H54 (cell line): ENCODE measurements at places on chromosomes 3 and 15.

DNA sequence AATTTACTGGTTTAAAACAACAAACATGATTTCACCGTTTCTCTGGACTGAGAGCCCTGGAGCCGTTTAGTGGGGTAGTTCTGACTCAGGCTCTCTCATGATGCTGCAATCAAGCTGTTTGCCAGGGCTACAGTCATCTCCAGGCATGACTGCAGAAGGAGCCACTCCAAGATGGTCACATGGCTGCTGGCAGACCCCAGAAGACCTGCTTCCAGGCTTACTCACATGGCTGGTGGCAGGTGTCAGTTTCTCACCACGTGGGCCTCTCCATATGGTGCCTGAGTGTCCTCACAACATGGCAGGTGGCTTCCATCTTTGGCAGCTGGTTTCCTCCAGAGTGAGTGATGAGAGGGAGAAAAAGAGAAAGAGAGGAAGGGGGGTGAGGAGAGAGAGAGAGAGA lies 378.3 kb upstream of the RGMA start:
- no peak for DNase-seq

- DNase-seq = no peak
Observed at GRCh38 chr15:74651242-74651741, 35.7 kb downstream of the CLK3 start.

DNA sequence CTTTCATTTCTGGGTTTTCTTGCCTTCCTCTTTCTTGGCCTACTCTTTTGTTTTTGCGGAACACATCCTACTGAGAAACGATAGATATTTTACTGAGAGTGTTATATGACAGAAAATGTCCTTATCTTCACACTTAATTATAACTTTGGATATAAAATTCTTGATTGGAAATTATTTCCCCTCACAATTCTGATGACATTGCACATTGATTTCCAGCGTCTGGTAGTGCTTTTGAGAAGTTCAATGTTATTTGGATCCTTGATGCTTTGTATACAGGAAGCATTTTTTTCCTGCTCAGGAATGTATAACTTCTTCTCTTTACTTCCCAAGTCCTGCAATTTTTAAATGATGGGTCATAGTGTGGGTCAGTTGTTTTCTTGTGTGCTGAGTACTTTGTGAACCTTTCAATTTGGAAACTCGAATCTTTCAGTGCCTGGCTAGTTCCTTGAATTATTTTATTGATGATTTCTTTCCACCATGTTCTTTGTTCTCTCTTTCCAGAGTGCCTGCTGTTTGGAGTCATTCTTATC lies 183.9 kb downstream of the PDCD6IP start:
- DNase-seq = no peak

GRCh38 chr3:135056084-135056730 lies 261.1 kb downstream of the EPHB1 start:
- DNase-seq = no peak

- DNase-seq = no peak
Observed at GRCh38 chr15:70788114-70789049, 25.0 kb upstream of the UACA start.

- DNase-seq = peak; percentile 18
Observed at GRCh38 chr3:108406661-108407206, 103.7 kb downstream of the MYH15 start.

- no peak for DNase-seq
Observed at GRCh38 chr3:46987743-46988401, 8.4 kb downstream of the NBEAL2 start.

- DNase-seq = no peak
Observed at GRCh38 chr3:182485301-182485700, 308.0 kb upstream of the ATP11B start.

GRCh38 chr15:98039596-98039995 lies 79.1 kb downstream of the ARRDC4 start:
- no peak for DNase-seq

DNA sequence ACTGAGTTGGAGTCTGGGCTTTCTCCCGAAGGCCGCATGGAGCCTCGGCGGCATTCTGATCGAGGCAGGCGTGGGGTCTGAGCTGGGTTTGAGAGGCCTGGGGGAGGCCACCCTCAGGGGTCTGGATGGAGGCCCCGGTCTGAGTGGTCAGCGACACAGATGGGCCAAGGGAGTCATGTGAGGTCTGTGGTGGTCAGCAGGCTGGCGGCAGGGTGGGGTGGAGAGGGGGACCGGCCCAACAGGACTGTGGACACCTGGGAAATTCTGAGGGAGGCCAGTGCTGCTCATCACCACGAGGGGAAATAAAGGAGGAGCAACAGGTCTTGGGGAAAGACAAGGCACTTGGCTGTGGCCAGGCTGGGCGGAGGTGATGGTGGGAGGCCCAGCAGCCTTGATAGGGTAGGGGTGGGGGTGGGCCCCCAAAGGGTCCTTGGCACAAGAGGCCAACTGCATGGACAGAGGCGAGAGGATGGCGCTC lies 16.2 kb downstream of the CTSH start:
- no peak for DNase-seq

DNA sequence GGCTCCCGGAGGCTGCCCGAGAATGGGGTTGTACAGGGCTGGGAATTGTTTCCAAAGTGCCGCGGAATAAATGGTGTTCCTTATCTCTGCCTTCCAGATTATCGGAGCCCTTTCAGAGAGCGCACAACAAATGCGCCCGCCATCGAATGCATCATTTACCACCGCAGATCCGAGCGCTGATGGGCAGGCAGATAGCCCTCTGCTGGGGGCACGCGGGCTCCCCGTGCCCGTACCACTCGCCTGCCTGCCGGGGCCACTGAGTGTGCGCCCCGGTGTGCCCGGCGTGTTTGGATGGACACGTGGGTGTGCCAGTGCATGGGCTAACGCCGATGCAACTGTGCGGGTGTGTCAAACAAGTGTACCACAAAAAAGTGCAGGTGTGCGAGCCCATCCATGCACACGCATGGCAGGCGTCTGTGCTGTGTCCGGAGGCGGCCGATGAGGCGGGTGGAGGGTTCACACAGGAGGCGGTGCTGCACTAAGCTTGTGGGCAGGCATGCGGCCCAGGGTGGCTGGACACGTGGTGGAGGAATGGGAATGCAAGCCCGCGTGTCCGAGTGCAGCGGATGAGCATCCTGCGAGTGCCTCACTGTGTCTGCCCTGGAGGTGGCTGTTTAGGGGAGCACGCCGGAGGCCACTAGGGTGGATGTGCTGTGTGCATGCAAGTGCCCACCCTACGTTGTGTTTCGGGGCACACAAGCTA lies 3.8 kb upstream of the GATA2 start:
- DNase-seq = no peak

DNA sequence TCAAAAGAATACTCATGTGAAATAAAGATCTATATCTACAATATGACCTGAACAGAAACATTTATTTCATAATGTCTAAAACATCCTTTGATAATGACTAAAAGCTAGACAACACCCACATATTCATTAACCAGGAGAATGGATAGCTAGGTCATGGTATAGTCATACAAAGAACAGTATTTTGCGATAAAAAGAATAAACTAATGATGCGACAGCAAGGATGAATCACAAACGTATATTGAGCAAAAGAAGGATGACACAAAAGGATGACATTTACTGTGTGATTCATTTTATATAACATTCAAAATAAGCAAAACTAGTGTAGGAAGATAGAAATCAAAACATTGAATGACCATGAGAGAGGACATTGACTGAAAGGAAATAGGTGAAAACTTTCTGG lies 1233.1 kb downstream of the OTOL1 start:
- no peak for DNase-seq

GRCh38 chr3:156630773-156631093 lies 43.7 kb upstream of the TIPARP start:
- no peak for DNase-seq

DNA sequence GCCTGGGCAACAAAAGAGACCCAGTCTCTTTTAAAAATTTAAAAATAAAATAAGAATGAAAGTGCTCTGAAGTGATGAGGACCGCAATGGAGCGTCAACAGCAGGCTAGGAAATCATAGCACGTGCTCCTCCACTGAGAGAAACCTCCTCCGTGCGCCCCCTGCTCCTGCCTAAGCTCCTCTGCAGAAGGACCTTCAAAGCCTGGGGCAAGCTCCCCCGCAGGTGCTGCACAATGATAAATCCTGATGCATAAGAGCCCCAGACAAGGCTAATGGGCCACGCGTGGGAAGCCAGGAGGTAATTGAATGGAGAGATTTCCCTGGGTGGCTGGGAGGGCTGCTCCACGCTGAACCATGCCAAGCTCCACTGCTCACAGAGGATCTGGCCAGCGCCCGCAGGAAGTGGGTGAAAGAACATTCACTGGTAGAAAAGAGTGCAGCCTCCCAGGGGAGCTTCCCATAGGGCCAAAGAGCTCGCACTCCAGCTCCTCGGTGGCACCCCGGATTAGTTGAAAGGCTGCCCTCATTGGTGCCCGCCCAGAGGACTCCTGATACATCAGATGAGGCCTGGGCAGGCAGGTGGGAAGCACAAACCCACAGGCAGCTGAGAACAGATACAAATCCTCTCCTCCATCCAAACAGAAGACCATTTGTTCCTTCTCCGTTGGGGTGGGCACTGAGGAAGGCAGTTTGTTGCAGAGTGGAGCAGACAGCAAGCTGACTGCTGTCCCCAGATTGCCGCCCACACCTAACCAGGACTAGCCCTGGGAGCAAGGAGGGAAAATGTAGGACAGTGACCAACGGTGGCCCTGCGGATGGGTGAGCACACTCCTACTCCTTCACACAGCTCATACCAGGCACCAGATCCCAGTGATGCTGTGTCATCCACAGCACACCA lies 52.5 kb downstream of the CPN2 start:
- no peak for DNase-seq

DNA sequence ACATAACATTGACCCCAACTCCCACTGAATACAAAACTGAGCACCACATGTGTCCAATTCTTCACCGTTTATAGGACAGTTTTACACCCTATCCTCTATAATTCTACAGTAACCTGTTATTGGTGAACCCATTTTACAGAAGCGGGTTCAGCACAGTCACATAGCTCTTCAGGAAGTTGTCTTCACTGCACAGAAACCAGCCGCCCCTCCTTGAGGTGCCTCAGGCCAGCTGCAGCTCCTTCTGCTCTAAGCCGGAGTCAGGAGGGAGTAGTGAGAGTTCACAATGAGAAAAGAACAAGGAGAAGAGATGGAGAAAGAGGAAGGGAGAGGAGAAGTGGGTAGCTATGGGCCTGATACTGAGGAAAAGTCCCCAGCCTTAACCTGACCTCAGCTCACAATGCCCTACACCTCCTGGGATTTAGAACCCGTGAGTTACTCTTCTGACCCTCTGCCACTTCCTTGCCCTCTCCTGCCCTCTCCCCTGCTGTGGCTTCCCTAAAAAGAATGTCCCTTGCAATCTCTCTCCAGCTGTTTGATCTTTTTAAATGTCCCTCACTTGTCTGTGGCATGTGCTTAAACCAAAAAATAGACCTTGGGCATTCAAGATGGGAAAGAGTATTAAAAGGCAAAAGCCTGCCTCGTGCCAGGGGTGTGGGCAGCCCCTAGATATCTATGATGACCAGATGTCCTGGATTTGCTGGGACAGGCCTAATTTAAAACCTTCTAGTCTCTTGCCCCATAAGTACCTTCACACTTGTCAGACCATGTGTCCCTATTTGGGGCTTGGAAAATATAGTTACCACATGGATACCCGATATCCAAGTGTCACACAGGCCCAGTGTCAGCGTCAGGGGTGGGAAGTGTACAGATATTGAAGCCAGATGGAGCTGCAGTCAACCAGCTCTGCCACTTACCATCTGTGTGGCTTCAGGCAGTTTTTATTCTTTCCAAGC lies 71.3 kb upstream of the HES1 start:
- no peak for DNase-seq

DNA sequence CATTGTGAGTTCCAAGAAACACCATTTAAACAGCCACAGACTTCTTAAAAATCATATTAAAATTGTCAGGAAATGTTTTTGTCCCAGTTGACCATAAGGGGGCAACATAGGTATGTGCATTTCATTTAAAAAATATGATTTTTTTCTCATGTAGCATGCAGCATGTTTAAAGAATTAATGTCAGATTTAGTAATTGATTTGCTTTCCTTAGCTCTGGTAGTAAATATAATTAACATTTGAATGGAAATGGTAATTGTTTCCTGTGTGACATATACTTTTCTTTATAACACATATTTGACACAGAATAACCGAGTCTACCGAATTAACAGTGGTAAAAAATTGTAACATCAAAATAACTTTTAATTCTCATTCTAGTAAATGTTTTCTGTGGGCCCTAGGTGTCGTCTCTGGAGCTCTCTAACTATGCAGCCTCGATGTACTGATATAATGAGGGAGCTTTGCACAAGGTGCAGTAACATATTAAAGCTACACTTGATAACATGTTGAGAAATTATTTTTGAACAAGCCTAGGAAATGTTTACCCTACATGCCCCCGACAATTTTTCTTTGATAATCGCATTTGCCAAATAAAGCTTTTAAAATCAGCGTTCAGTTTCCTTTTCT lies 34.9 kb downstream of the NXPE3 start:
- no peak for DNase-seq

- no peak for DNase-seq
Observed at GRCh38 chr3:197000211-197000610, 29.4 kb downstream of the MELTF start.

DNA sequence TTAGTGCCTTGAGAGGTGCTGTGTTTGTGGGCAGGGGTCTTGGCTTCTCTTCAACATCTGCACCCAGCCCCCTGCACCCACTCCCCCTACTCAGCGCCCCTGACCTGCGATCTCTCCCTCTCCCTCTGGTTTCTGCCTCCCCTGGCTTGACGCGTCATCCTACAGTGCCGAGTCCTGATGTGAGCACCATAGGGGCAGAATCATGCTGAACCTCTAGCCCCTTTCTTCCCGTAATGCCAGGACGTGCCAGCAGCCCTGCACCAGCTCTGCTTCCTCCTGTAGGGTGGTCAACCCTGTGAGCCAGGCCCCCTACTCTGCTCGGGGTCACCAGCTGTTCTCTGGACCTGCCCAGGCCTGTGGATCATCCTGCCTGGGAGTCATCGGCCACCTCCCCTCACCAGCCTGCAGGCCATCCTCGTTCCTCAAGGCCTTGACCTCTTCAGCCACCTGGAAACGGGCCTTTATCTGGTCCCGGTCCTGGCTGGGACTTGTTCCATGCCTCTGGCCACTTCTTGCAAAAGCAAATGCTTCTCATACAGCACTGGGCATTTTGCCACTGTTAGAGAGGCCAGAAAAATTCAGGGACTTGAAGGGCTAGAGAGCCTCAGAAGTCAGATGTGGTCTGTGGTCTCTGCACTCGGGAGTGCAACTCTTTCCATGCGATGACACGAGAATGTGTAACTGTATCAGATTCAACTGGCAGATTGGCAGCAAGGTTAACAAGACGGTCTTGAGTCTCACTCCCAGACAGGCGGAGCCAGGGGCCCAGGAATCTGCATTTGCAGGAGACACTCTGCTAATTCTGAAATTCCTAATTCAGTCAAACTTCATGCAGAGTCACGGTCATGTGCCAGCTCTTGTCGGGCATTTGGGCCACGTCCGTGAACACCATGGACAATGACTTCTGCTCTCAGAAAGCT lies 16.7 kb upstream of the KLF15 start:
- no peak for DNase-seq

GRCh38 chr3:149142682-149143081 lies 13.2 kb downstream of the HPS3 start:
- DNase-seq = no peak

DNA sequence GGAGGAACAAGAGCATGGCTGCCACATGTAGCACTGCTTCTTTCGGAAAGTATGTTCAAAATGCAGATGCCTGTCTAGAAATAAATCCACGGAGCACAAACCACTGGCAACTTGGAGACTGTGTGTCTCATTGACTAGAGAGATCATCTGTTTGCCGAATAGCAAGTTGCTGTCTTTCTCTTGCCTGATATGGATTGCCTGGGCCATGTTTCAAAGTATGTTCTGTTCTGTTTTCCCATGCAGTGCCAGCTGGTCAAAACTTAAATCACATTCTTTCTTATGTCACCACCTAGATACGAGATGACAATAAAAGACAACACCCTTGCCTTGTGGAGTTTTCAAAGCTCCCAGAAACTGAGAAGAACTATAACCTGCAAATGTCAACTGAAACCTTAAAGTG lies 318.9 kb downstream of the RYR3 start:
- DNase-seq = no peak
